ENCODE measurements at places on chromosomes 2 and 18.

GRCh38 chr2:180722551-180723239, 257.7 kb upstream of the UBE2E3 start:
- no peak for DNase-seq

- no peak for DNase-seq
Measured at GRCh38 chr2:20450201-20450999, 3.5 kb downstream of the RHOB start.

DNA sequence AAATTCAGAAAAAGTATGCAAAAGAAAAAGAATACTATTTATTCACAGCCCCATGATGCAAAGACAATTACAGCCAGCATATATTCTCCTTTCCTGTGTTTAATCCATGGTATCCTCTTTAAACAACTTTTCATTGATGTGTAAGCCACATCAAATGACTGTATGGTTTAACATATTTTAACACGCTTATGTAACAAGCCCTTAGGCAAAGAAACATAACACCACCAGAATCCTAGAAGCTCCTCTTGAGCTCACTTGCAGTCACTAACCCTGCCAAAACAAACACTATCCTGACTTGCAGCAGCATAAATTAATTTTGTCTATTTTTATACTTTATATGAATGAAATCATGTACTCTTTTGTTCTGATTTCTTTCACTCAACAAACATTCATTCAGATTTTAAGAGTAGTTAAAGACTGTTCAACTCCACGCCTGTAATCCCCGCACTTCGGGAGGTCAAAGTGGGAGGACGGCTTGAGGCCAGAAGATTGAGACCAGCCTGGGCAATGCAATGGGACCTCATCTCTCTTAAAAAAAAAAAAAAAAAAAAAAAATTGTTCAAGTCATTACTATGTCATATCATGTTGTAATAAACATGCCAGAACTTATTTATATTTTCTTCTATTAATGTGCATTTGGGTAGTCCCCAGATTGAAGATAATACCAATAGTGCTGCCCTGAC, 226.3 kb downstream of the NBAS start:
- no peak for DNase-seq

DNA sequence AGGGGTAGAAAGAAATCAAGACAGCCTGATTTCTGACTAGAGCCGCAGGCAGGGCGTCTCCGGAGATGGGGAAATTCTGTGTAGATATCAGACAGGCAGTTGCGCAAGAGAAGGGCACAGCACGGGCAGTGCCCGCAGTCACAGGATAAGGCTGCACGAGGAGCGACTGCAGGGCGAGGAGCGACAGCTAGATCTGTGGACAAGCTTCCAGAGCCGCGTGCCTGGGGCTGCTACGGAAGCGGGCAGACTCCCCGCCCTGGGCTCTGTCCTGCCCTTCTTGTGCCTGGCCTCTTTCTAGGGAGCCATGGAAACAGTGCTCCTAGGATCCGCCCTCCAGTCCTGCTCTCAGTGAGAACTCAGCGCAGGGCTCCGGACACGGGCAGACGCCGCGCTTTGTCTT, 12.6 kb downstream of the MC5R start:
- no peak for DNase-seq

- DNase-seq, result no peak
Measured at GRCh38 chr18:62366992-62367391, 41.9 kb downstream of the TNFRSF11A start.

- DNase-seq, result no peak
Measured at GRCh38 chr2:182593394-182593975, 122.6 kb upstream of the DNAJC10 start.

GRCh38 chr18:73752965-73753364, 394.7 kb downstream of the FBXO15 start:
- DNase-seq, result no peak

- DNase-seq, result no peak
Measured at GRCh38 chr2:114068438-114068837, 178.5 kb downstream of the ACTR3 start.

DNA sequence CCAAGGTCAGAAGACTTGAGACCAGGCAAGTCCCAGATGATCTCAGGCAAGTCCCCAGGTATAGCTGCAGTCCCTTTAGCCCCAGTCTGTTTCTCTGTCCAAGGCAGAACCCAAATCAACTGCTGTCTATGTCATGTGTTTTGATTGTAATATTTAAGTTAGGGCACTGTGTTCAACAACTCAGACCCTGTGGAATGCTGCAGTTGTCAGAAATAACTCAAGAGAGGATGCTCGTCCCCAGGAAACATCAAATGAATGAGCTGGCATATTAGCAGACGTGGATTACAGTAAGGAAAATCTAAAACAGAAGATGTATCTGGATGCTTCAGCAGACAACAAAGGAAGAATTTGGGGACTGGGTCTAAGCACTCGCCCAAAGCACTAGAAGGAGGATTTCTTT, 70.1 kb downstream of the BCL11A start:
- no peak for DNase-seq

DNA sequence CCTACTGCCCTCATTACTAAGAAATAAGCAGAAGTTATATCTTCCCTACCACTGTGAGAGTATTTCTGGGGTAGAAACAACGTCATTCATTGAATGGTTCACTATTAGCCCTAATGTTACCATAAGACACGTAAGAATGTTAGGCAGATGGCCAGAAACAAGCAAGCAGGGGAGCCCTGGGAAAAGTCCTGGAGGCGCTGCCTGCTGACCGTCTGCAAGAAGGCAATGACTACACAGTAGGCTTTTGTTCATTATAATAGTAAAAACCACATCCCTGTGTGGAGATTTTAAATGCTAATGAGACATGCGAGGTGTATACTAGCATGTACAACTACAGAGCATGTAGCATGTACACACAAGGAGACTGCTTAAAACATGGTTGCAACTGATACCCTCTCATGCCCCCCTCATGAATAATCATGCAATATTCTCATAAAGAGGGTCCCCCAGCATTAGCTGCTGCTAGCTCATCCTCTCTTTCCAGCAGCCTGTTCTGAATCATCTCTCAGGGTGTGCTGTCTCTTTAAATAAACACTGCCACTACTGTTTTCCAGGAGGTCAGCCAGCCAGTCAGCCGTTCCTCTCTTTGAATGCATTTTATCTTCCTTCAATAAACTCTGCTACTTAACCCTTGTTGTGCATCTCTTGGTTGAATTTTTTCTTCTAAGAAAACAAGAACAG, 23.6 kb downstream of the SUCLG1 start:
- no peak for DNase-seq

GRCh38 chr2:156933645-156934225, 323.8 kb upstream of the GALNT5 start:
- DNase-seq, result no peak

GRCh38 chr18:39208729-39209128, 1643.1 kb upstream of the CELF4 start:
- no peak for DNase-seq

- DNase-seq, result no peak
Measured at GRCh38 chr2:106581755-106582147, 94.6 kb downstream of the CD8B2 start.

Data from effector memory CD8-positive, alpha-beta T cell (primary cell).